ENCODE measurements at places on chromosomes 4 and X.

- DNase-seq = no peak
Measured at GRCh38 chr4:98822144-98822543, 106.8 kb downstream of the EIF4E start.

GRCh38 chr4:12770351-12770750, 713.8 kb downstream of the RAB28 start:
- DNase-seq = no peak

GRCh38 chr4:100938698-100939097, 408.6 kb downstream of the PPP3CA start:
- DNase-seq = no peak

- DNase-seq = peak; percentile 67
Measured at GRCh38 chr4:16026160-16026761, 57.6 kb downstream of the PROM1 start.

- peak; percentile 19 for DNase-seq
Measured at GRCh38 chr4:78691971-78692821, 84.0 kb upstream of the BMP2K start.

GRCh38 chr4:63618883-63619718, 790.1 kb downstream of the TECRL start:
- no peak for DNase-seq

- DNase-seq = no peak
Measured at GRCh38 chr4:88097781-88098180, 60.7 kb downstream of the ABCG2 start.

- no peak for DNase-seq
Measured at GRCh38 chr4:52110171-52110570, 59.1 kb downstream of the SPATA18 start.

DNA sequence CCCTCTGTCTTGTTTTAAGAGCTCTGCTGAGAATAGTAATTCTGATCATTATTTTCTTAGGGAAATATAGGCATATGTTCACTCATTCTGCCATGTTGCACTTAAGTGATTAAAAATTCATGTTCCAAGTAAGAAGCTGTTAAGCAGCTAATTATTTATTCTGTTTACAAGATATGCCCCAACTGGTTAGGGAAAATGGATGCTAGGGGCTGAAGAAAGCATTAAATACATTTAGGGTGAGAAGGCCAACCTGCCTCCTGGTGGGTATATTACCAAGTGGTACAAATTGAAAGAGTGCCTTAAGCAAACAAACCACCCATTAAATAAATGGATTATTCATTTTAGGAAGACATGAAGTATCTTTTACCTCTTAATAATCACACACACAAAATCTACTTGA, 392.6 kb upstream of the EPHA5 start:
- no peak for DNase-seq

GRCh38 chr4:14816623-14817261, 185.5 kb upstream of the CPEB2 start:
- DNase-seq = no peak

DNA sequence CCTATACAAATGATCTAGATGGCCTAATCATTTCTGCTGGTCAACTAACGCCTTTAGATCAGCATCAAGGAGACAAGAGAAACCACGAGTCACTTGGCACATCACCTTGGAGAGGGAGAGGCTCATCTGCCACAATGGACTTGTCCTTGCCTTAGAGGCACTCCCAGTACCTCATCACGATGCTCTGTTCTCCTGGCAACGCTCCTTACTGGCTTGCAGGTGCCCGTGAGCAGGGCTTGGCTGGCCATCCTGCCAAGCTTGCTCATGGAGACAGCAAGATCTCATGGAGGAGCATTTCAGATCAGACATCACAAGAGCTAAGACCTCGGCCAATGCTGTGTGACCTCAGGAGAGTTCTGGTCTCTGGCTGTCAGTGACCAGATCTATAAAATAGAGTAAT, 2.7 kb upstream of the SMIM20 start:
- DNase-seq = no peak

GRCh38 chrX:40120838-40121580, 23.3 kb upstream of the BCOR start:
- no peak for DNase-seq

DNA sequence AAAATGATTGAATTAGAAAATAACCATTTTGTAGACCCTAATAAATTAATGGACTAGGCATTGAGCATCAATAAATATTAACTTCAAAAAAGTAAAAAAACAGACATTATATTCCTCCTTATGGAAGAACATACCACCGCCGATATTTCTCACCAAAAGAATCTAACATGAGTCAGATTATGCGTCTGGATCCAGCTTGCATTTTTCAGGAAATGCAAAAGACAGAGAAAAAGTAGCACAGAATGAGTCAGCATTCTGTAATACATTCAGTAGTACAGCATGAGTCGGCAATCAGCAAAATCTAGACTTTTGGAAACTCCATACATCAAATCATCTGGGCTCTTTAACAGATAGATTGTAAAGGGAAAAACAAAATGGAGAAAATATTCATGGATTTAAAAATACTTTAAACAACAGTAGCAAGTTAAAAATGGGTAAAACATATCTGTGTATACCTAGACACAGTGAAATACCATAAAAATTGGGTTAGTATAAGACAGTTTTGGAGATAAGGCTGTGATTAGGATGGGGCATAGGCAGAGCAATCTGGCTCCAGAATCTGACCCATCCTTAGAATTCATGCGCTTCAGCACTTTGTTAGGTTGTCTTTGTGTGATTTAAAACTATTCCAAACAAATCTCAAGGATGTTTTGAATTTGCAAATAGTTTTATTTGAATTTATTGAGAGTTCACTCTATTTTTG, 633.0 kb upstream of the FAM241A start:
- DNase-seq = no peak

GRCh38 chr4:152115118-152115517, 354.3 kb upstream of the GATB start:
- no peak for DNase-seq

- DNase-seq = no peak
Measured at GRCh38 chr4:97762115-97762512, 381.2 kb downstream of the STPG2 start.

DNA sequence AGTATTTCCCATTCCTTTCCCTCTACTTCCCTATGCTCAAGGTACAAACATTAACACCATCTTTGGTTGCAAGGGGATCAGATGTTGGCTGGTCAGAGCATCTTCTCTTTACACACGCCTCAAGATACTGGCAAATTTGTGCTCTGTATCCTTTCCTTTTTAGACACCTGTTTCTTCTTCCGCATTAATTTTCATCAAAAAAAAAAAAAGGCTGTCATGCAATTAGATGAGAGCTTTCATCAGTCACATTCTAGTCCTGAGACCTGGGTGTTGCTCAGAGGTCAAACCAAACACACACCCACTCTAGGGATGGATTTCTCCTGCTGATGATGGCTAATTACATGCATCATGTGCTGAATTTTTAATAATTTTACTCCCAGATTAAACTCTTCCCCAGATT, 2.0 kb downstream of the RELL1 start:
- no peak for DNase-seq

GRCh38 chr4:15832523-15833451, 54.7 kb downstream of the CD38 start:
- DNase-seq = no peak

GRCh38 chrX:2500803-2501558, at the start of the genes DHRSX and ZBED1:
TSS of gene DHRSX (minus strand) at chrX:2500976. CDS start at chrX:2500925, 51 bp downstream.
TSS of gene ZBED1 (minus strand) at chrX:2500976. CDS start at chrX:2490719, 10,257 bp downstream.
- DNase-seq = no peak

- DNase-seq = no peak
Measured at GRCh38 chr4:154313004-154313585, 178.5 kb downstream of the DCHS2 start.

- no peak for DNase-seq
Measured at GRCh38 chr4:122781486-122781885, 45.1 kb upstream of the FGF2 start.

DNA sequence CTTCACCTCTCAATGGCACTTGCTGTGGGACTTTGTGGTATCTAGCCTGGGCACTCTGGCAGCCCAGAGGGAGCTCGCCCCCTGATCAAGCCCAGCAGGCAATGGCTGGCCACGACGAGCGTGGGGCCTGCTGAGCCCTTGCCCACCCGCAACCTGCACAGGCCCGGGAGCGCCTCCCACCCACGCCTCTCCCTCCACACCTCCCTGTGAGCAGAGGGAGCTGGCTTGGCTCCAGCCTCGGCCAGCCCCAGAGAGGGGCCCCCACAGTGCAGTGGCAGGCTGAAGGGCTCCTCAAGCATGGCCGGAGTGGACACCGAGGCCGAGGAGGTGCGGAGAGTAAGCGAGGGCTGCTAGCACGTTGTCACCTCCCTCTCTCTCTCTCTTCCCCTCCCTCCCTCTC, 595.8 kb downstream of the TRIML1 start:
- no peak for DNase-seq

- DNase-seq = no peak
Measured at GRCh38 chr4:153531000-153531358, 64.8 kb downstream of the TMEM131L start.

- no peak for DNase-seq
Measured at GRCh38 chrX:39956803-39957394, 140.9 kb downstream of the BCOR start.

- no peak for DNase-seq
Measured at GRCh38 chr4:6349896-6350603, 80.4 kb downstream of the WFS1 start.

DNA sequence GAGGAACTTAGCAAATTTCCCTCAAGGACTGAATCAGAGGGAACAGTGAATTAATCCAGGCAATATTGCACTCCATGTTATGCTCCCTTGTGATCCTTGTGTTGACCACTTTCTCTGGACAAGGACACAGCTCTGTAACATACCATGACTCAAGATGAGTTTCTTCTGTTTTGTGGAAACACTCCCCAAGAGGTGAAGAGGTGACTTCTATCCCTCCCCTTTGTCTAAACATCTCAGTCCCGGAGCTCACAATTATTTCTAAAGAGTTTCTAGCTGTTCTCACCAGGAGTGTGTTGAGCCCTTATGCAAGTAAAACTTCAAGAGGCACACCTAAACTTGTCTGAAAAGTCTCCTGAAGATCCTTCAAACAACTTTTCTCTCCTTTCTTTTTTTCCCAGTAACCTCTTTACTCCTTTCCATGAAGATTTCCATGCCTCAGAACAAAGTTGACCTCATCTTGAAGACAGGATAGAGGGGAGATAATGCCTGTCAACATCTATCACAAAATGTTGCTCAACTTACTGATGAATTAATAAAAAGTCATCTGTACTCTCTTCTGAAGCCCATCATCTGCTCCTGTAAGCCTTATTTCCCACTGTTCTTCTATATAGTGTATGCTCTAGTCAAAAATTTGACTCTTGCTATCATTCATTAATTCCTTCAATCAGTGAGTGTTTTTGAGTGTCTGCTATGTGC, 429.1 kb downstream of the SPRY1 start:
- DNase-seq = no peak

Measured in globus pallidus (tissue), 1 donor.